Kidney (tissue), 22 donors: ENCODE measurements at places on chromosomes 16 and 17.
A peak's percentile ranks its signal among the peaks of the same experiment; 100 is the strongest.

DNA sequence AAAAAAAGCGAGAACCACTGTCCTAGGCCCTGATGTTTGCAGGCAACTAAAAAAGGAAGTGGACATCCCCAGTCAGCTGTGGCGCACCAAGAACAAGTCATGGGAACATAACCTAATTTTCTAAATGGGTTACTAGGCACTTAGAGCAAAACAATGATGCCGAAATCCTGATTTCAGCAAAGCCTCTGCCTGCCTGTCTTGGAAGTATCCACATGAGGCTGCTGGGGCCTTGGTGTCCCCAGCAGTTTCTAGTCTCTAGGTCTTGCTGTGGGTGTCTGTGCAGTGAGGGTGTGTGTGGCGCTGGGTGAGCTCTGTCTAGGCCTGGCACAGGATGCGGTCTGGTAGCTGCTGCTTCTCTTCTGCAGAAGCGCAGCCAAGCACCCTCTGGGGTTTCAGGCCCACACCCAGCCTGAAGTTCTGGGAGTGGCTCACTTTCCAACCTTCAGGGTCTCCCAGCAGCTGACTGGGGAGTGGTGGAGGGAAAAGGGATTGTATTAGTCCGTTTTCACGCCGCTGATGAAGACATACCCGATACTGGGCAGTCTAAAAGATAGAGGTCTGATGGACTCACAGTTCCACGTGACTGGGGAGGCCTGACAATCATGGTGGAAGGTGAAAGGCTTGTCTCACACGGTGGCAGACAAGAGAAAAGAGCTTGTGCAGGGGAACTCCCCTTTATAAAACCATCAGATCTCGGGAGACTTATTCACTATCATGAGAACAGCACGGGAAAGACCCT, 21.1 kb downstream of the STH start:
- DNase-seq: no peak

- no peak for DNase-seq
Observed at GRCh38 chr17:17134957-17135333, 71.2 kb downstream of the PLD6 start.

DNA sequence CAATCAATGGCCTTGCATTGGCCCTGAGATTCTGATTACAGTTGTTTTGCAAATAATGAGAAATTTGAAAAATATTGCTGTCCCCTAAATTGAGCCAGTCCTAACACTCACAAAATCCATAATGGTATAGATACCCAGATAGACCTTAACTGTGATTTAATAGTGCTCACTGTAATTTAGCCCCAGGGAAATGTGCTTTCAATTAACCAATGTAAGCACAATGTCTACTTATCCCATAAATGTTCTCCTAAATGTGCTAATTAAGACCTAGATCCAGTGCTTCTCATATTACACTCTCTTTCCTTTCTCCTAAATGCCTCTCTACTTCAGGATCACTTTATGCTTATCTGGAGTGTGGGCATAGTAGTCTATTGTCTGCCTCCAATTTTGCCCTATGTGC, 417.8 kb upstream of the CCL2 start:
- no peak for DNase-seq

DNA sequence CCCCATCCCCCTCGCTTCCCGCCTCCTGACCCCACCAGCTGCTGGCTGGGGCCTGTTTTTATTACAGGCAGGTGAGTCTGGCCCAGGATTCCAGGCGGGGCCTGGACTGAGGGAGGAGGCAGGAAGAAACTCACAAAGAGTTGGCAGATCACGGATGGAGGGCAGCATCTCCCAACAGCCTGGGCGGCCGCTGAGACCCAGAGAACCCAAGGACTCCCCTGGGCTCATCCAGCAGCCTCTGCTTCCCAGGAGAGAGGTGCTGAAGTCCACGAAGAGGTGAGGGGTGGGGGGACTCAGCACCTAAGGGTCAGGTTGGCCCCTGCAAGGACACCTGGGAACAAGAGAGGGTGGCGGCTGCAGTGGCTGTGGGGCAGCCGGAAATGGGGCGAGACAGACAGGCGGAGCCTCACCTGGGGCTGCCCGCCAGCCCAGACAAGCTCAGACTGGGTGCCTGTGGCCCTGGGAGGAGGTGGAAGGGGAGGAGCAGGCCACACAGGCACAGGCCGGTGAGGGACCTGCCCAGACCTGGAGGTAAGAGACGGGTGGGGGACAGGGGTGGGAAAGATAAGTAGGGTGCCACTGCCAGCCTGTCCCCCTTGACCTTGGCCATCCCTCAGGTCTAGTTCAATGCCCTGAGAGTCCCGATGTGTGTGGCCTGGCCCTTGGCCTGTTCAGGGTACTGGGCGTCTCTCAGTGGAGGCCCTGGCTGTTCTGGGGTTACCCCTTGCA, 8.7 kb upstream of the ADGRG1 start:
- DNase-seq: peak; percentile 84

DNA sequence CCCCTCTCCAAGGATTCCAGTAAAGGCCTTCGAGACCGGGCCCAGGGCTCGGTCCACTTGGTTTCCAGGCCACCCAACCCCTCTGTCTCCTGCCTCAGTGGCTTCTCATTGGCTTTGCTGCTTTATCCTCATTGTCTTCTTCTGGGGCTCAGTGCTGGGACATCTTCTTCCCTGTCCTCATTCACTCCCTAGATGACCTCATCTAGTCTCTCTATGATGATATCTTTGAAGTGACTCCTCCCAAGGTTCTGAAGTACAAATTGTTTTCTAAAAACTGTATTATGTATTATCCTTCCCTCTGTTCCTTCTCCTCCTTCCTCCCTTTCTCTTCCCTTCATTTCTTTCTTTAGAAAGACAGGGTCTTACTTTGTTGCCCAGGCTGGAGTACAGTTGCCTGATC, 27.1 kb upstream of the NDRG4 start:
- no peak for DNase-seq

DNA sequence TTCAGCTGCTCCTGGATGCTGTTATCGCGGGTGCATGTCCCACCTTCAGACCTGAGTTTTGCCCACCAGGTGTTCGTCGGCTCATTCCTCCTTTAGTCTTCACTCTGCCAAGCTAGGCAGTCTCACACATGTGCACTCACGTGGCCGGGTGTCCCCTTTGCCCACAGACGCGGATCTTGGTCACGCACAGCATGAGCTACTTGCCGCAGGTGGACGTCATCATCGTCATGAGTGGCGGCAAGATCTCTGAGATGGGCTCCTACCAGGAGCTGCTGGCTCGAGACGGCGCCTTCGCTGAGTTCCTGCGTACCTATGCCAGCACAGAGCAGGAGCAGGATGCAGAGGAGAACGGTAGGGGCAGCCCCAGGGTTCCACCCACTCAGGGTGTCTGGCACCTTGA, 133.1 kb downstream of the ABCC6 start:
- no peak for DNase-seq

- DNase-seq: no peak
Observed at GRCh38 chr16:10688291-10688690, 6.4 kb downstream of the TEKT5 start.

DNA sequence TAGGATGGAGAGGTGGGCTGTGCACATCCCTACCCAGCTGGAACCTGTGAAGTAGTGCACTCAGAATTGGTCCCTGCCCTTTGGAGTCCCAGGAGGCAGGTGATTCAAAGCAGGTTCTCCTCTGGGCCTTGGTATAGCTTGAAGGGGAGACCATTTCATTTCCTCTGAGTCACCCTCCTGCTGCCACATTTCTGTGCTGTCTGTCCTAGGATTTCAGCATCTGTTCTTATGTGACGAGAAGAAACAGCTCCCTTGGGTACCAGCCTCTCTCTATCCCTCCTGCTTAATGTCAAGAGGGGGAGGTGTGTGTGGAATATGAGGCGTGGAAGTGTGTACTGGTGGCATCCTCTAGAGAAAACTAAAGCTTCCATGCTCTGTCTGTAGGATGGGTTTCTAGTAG, 5.0 kb upstream of the NFE2L1 start:
- no peak for DNase-seq

DNA sequence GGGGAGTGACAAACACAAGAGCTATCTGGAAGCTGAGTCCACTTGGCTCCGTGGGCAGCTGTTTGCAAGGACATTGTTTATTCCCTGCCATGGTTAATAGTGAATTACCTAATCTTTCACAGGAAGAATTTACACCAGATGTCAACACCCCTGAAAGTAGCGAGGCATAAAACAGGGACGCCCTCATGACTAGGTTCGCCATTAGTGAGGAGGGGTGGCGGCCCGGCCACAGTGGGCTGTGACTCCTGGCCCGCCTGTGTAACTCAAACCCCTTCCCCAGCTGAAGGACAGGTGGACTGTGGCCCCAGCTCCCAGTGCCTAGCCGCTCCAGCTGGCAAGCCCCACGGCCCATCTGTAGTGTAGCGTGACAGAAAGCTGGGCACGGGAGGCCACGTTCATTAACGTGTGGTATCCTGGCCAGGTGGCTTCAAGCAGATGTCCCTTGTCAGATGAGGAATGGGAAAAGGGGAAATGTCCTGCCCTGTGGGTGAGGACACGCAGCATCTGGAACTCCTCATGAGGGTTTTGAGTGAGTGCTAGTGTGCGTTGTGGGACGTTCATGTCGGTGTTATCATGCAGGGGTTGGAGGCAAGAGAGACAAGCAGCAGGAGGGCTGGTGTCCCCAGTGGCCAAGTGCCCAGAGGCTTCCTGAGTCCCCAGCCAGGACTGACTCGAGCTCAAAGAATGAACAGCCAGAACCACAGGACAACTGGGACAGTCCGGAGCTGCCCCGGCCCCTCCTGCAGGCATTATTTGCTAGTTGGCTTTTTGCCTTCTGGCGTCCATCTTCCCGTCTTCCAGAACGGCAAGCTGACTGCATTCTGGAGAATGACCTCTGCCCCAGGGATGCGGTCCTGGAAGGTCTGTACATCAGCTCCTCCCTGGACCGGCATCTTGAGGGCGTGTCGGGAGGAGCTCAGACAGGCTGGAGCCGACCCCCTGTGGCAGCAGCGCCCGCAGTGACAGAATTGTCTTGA, 19.2 kb downstream of the KDM8 start:
- DNase-seq: peak; percentile 81

GRCh38 chr17:70274255-70274654, 104.9 kb downstream of the KCNJ2 start:
- no peak for DNase-seq

DNA sequence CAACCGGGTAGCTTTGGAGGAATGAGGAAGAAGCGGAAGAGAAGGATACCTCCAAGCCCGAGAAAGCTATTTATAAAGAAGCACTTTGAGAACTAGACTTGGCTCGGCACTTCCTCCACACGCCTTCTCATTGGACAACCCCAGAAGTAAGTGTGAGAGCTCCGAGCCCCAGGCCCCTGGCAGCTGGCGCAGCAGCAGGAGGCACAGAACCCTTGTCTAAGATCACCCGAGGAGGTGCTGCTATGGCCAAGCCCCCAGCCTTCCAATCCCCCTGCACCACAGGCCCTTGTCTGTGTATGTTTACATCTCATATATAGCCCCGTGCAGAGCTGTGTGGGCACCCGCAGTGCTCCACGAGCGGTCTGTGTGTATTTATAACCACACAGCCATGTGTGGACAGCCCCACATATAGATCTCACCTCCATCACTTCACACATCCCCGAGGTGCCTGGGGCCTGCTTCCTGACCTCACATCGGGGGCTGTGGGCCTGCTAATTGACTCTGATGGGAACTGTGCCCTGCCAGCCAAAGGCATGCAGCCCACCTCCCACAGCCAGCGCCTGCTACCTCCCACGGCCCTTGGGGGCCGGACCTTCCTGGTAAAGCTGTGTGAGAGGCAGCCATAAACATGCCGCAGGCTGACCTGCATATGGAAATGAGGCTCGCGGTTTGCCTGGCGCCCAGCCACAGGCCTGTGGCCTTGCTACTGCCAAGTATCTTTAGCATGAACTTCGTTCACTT, 96.1 kb downstream of the C17orf67 start:
- peak; percentile 38 for DNase-seq

- peak; percentile 95 for DNase-seq
Observed at GRCh38 chr17:8153525-8153956, 1.3 kb upstream of the PER1 start.

DNA sequence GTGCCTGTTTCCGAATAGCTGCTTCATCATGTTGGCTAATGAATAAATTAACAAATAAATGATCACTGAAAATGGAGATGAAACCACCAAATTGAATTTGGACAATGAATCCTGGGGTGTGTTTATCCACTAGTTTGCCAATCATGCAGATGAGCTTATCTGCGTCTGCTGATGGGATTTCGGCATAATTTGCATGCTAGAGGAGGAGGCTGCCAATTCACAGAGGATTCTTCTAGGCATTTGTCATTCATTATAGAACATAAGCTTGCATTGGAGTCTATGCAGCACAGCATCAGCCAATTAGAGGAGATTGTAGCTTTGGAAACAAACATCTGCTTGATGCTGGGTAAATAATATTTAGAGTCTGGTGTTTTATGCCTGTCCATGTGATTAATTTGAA, 123.1 kb downstream of the NPIPB5 start:
- no peak for DNase-seq

- no peak for DNase-seq
Observed at GRCh38 chr17:76500747-76501017, 541 bp downstream of the RHBDF2 start.

DNA sequence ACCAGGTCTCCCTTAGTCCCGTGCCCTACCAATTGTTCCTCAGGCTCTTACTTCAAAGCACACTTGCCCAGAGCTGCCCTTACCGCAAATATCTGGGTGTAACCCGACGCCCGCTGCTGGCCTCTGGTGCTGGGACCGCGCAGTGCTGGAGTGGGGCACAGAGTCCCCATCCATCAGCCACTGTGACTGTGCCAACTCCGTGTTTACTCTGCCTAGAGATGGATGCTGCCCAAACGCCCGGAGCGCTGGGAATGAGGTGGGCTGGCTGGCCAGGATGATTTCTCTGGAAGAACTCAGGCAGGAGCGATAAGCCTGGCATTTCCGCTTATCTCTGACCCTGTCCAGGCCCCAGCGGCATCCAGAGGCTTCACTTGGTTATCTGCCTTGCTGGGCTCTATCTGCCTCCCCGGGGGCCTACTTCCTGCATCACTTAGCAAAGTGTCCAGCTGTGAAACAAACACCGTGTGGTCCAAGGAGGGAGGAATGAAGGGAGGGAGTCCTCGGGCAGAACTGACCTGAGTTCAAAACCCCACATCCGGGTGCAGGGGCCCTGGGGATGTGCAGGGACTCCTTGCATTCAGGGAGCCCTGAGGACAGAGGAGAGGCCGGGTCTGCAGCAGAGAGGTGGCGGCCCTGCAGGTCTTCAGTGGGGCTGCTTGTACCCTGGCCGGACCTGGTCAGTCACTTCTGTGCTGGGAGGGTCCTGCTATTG, 9.4 kb upstream of the MYLK3 start:
- DNase-seq: peak; percentile 48

- DNase-seq: no peak
Observed at GRCh38 chr17:68512960-68513474, 787 bp downstream of the PRKAR1A start.

DNA sequence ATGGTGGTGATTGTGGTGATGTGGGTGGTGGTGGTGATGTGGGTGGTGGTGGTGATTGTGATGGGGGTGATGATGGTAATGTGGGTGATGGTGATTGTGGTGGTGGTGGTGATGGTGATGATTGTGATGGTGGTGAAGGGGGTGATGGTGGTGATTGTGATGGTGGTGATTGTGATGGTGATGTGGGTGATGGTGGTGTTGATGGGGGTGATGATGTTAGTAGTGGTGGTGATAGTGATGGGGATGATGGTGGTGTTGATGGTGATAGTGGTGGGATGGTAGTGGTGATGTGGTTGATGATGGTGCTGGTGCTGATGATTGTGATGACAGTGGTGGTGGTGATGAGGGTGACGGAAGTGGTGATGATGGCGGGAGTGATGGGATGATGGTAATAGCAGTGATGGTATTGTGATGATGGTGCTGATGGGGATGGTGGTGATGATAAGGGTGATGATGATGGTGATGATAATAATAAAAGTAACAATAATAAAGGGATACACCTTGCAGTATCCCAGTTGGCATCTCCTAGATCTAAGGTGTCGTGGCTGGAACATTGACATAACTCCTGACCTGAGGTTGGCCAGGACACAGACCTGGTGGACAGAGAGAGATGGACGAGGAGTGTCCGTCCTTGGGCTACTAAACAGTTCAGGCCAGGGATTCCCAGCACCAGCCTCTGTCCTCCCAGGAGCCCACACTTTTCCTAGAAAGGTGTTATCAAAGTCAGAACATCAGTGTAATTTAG, 344.5 kb downstream of the SEC14L1 start:
- DNase-seq: no peak
